GF-D8 (cell line): ENCODE measurements at places on chromosomes 13 and 19.

- DNase-seq, result no peak
These were observed 164.6 kb downstream of the KLF5 start for GRCh38 chr13:73223372-73223781.

DNA sequence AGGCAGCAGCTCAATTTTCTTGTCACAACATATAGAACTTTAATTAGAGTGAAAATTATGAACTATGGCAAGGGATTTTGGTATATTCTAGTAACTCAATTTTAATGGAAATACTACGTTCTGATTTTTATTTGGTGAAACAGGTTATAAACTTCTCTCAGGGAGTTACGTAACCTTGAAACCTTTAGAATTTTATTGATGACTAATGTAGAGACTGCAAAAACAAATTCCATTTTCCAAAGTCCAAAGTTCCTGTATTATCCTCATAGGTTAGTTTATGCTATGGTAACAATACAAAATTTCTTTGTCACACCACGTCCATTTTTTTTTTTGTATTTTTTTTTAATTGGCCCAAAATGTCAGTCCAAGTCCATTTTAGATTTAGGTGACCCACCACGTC, 185.7 kb downstream of the KLF5 start:
- DNase-seq, result no peak

- no peak for DNase-seq
These were observed 193.2 kb upstream of the RFC3 start for GRCh38 chr13:33624740-33625139.

GRCh38 chr13:95128045-95128643, 173.1 kb downstream of the ABCC4 start:
- DNase-seq, result no peak

DNA sequence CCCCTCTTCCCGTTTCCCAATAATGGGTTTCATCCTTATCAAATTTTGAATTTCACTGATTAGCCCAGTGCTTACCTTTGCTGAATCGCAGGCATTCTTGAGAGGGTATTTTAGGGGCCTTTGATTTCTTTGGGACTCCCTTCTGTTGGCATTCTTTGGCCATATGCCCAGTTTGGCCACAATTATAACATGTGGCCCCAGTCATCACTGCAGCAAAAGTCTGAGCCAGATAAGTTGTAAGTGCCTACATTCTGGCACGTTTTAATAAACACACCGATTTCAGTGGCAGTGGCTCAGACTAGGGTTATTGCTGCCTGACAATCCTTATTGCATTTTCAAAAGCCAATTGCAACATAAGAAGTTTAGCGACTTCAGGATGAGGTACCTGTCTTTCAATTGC, 41.4 kb downstream of the ZNF726 start:
- no peak for DNase-seq

DNA sequence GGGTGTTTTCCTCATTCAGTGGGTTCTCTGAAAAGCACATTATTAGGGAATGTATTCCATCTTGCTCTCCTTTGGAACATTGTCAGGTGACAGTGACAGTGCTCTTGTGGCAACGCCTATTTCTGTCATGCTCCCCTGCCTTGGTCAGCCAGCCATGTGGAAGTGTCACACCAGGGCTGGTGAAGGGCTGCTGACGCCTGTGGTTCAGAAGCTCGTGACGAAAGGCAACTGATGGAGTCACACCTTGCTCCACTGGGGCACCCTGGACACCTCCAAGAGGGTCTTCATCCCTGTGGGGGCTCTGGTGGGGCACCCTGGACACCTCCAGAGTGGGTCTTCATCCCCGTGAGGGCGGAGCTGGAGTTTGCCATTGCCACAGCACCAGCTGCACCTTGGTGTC, 68.9 kb upstream of the GPR183 start:
- no peak for DNase-seq

- DNase-seq, result peak; percentile 50
These were observed 776.9 kb downstream of the GPC5 start for GRCh38 chr13:92175330-92175729.
